ENCODE measurements at places on chromosomes 3 and 15.

- DNase-seq = no peak
Observed at GRCh38 chr3:43913036-43913948, 222.6 kb downstream of the ABHD5 start.

- DNase-seq = no peak
Observed at GRCh38 chr15:78822514-78822913, 11.2 kb upstream of the ADAMTS7 start.

- no peak for DNase-seq
Observed at GRCh38 chr3:151145713-151146070, 57.3 kb downstream of the GPR171 start.

DNA sequence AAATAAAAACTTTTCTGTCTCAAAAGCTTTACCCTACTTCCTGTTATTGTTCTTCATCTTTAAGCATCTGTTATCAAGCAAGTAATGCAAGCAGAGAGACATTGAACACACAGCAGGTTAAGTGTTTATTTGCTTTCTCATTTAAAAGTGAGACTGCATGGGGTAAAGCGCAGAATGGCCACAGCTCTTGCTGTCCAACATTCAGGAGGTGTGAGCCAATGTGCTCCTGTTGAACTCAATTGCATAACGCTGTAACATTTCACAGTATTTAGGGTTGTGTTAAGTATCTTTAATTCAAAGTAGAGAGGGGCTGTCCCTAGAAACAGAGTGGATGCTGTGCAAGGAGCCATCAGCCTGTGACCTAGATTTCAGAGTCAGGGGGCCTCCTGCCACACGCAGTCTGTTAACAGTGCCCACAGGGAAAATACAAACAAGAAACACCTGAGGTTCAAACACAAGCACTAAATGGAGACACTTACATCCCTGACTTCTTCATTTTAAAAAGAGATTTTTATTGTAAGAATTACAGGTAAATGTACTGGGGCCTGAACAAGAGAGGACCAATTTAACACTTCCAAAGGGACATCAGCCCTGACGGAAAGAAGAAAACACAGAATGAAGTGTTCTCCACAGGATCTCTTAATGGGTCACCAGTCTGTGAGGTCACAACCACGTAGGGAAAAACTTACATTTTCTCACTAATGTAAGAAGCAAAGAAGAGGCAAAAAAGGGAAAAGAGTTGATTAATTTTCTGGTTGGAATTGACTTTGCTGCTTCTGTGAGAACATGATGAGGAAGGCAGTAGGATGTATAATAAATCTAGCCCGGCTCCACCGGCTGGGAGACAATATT, 815.1 kb downstream of the VGLL3 start:
- DNase-seq = no peak

Measured in central memory CD4-positive, alpha-beta T cell (primary cell).